RWPE1 (cell line): ENCODE measurements at places on chromosomes 6 and 20.

- no peak for DNase-seq
These were observed 16.8 kb upstream of the ADGB start for GRCh38 chr6:146581968-146582367.

DNA sequence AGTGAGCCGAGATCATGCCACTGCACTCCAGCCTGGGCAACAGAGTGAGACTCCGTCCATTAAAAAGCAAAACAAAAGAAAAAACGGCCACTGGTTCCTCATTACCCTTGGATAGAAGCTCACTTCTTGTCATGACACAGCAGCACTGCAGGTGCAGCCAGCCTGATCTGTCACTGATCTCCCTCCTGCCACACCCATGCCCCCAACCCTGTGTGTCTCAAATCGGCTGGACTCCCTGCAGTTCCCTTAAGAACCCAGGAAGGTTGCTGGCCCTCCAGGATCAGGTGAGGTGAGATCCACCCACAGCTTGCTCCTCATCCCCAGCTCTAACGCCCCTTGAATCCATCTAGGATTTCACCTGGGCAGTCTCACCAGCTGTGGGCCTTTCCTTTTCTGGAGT lies 26.3 kb upstream of the NNAT start:
- no peak for DNase-seq

- no peak for DNase-seq
These were observed 3.6 kb downstream of the CNBD2 start for GRCh38 chr20:35971981-35972380.

- no peak for DNase-seq
These were observed 549.4 kb downstream of the UTRN start for GRCh38 chr6:144834426-144835038.

- DNase-seq = no peak
These were observed 805 bp upstream of the STX16 start for GRCh38 chr20:58650181-58650775.
